LHCN-M2 (cell line): ENCODE measurements at places on chromosomes 5 and 9. TPM values are rescaled to one million over a fixed set of nuclear protein-coding genes. Genes with fewer than 3 reads are reported as not detected.

DNA sequence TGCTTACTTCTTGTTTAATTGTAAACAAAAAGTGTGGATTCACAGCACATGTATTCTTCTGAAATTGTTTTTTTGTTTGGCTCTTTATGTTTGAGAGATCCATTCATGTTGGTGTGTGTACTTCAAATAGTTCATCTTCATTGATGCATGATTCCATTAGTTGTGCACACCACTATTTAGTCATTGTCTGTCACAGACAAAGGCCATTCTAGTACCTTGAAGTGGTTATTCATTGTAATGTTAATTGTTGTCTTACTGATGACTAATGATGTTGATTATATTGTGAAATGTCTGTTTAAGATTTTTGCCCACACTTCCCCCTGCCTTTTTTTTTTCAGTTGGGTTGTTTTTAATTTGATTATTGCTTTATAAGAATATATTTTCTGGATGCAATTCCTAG is 391.3 kb downstream of the DIRAS2 start:
- DNase-seq = no peak

The PLAA gene
- 32.3 and 43.7 TPM in 2 replicates for total RNA-seq

- DNase-seq = no peak
These were observed 140.0 kb upstream of the CDKN2B start for GRCh38 chr9:22148876-22149637.

The PTGR1 gene
- 82.7 and 89.7 TPM in 2 replicates for total RNA-seq

DNA sequence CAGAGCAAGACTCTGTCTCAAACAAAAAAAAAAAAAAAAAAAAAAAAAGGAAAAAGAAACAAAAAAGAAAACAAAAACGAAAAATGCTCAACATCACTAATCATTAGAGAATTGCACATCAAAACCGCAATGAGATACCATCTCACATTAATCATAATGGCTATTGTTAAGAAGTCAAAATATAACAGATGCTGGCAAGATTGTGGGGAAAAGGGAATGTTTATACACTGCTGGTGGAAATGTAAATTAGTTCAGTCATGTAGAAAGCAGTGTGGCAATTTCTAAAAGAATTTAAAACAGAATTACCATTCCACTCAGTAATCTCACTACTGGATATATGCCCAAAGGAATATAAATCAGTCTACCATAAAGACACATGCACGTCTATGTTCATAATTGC is 50.4 kb upstream of the PRR16 start:
- DNase-seq = peak; percentile 85

DNA sequence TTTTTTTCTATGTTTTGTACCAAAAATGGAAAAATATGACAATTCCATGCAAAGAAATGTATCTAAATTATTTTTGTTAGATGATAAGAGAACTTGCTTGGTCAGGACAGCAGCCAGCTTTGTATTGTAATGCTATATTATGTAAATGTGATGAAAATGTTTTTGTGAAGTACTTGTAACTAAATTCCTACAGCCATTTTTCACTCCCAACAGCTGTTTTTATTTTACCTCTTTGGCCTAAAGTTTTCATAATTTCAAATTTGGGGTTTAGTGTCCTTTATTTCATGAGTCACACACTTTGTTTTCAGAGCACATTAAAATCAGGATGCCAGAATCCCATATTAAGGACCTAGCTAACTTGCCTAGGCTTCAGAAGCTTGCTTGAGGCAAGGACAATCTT is 64.1 kb downstream of the WDR41 start:
- DNase-seq = peak; percentile 39

- peak; percentile 57 for DNase-seq
These were observed 36.1 kb downstream of the MRPL36 start for GRCh38 chr5:1763548-1763911.

GRCh38 chr9:114174876-114175771 is 19.8 kb downstream of the COL27A1 start:
- DNase-seq = no peak

The PFN3 gene
- not detected in 2 replicates for total RNA-seq

The NKD2 gene
- not detected in 2 replicates for total RNA-seq

DNA sequence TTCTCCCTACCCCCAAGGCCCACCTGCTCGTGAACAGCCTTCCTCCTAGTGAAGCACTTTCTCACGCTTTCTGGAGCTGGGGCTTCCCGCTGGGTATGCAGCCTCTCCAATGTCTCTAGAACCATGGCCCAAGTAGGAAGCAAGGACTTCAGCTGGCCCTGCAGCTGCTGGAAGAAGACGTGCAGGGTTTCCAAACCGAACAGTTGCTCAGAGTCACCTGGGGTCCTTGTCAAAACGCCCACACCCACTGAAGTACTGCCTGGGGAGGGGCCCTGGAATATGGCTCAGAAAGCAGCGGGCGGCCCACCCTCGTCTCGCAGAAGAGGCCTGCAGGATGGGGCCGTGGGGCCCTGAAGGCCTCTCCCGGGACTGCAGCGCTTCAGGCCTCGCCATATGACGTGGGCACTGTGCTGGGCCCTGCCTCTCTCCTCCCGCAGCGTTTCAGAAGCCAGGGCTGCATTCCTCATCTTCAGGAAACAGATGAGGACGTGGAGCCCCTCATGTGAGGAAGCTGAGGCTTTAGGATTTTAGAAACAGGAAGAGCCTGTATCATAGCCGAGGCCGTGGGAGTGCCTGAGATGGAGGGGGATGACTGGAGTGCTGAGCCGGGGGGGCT is 116.0 kb upstream of the LMX1B start:
- no peak for DNase-seq

The FBP1 gene
- not detected in 2 replicates for total RNA-seq

The VLDLR gene
- total RNA-seq = 1.1 and 2.1 TPM in 2 replicates

GRCh38 chr9:72950875-72951442 is 1.9 kb downstream of the ALDH1A1 start:
- peak; percentile 56 for DNase-seq

- no peak for DNase-seq
These were observed 59.0 kb downstream of the CWC27 start for GRCh38 chr5:64827703-64828102.

GRCh38 chr9:89470224-89470839 is 27.6 kb downstream of the SEMA4D start:
- DNase-seq = no peak

- no peak for DNase-seq
These were observed 111.1 kb downstream of the AGTPBP1 start for GRCh38 chr9:85630676-85631075.

DNA sequence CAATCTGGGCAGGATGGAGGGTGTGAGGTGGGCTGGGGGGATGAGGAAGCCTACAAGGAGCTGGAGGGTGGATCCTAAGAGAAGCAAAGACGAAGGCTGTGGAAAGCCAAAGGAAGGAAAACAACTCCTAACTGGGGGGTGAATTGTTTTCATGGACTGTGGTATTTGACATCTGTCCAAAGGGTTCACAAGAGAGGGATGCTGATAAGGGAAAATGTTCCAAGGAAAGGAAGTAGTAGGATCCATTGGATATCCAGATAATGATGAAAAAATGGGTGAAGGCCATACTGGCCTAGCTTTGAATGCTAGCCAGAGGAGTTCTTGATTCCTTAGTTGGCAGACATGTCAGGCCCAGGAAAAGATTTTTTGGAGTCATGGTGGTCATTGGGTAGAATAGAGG is 51.8 kb upstream of the FOXI1 start:
- DNase-seq = no peak

The SYK gene
- total RNA-seq = not detected in 2 replicates

- peak; percentile 90 for DNase-seq
These were observed 193.1 kb downstream of the SLC12A2 start for GRCh38 chr5:128276537-128277216.

DNA sequence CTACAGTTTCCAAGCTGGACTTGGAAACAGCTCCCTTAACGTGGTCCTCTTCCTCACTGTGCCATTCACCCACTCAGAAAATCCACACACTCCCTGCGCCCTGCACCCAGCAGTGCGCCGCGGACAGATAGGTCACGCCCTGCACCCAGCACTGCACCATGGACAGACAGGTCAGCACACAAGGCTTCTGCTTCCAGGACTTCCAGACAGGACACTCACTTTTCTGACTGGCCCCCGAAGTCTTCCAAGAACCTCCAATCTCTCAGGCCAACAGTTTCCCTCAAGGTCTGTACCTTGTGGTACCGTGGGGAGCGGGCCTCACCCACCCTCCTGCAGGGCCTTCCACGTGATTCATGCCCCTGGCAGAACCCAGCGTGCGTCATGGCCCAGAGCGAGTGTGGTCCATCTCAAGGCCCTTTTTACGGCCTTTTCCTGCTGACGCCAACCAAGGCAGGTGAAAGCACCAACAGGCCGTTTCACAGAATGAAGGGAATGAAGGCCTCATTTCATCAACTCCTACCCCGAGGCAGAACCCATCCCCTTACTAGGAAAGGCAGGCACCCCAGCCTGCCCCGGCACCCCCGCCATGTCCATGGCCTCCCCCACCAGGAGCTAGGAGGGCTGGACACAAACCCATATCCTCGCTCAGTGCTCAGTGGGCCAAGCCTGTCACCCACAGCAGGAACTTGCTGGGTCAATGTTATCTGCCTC is 17.3 kb downstream of the VAV2 start:
- DNase-seq = no peak

GRCh38 chr9:5708414-5708813 is 79.5 kb downstream of the RIC1 start:
- no peak for DNase-seq

DNA sequence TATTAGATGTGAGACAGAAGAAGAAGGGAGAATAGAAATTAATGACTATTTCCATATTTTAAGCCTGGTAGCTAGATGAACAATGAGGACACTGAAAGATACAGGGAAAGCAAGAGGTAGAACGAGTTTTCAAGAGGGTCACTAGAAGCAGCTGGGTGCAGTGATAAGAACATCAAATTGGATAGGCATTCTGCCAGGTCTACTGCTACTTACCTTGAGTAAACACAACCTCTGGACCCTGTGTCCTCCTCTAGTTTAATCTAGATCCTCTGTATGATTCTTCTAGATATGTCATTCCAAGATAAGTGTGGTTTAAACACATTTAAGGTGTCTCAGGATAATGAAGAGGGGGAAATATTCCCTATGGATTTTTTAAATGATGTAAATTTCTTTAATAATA is 31.2 kb downstream of the OTP start:
- no peak for DNase-seq

DNA sequence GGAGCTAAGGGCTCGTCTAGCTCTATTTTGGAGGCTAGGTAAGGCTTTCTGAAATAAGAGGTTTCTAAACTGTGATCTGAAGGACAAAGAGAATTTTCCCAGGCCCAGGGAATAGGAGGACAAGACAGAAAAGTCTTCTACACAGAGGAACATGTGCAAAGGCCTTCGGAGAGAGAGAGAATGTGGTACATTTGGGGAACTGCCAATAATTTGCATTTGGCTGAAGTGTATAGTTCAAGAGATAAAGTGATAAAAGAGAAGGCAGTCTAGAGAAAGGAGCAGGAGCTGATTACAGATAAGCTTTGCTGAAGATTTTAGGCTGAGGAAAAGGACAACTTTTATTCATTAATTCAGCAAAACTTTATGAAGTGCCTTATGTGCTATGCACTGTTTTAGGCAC is 214.4 kb upstream of the ELL2 start:
- no peak for DNase-seq

The ZNG1A gene
- total RNA-seq = 27.6 and 31.8 TPM in 2 replicates
